Ascending aorta (tissue), 2 donors: ENCODE measurements at places on chromosomes 2 and 18. TPM values are rescaled to one million over a fixed set of nuclear protein-coding genes. Genes with fewer than 3 reads are reported as not detected.

IL36RN gene
- not detected for total RNA-seq

- no peak overlapping the region for H3K4me3 ChIP-seq
- no peaks in the 10 kb centered on the region for H3K4me1 ChIP-seq
- no peaks in the 10 kb centered on the region for H3K36me3 ChIP-seq
Measured at GRCh38 chr2:220493871-220494525, 866.6 kb downstream of the SLC4A3 start.

ACVR2A gene
- 3.9 TPM for total RNA-seq

GRCh38 chr2:105881286-105882136 lies 136.8 kb downstream of the NCK2 start:
- H3K36me3 ChIP-seq: no peaks in the 10 kb centered on the region
- H3K4me3 ChIP-seq: no peak overlapping the region
- no peaks in the 10 kb centered on the region for H3K27me3 ChIP-seq
- no peak for DNase-seq
- peaks cover 39% of the 10 kb centered on the region for H3K4me1 ChIP-seq

WDR35 gene
- total RNA-seq: 2.1 TPM

DNA sequence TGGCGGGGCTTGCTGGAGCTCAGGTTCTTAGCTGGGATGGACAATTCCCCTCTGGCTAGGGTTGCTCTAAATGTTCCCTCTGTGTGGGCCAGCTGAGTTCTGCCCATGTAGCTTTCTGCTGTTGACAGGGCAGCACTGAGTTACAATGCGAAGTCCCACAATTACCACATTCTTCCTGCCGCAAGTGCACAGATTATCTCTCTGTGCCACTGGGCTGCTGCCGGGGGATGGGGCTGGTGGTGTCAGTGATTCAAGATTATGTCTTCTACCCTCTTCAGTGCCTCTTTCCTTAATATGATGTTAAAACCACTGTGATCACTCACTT lies 708.1 kb downstream of the SLC4A3 start:
- H3K27me3 ChIP-seq: no peaks in the 10 kb centered on the region
- H3K27ac ChIP-seq: no peak overlapping the region
- H3K4me3 ChIP-seq: no peak overlapping the region
- no peaks in the 10 kb centered on the region for H3K4me1 ChIP-seq
- no peak for DNase-seq
- H3K36me3 ChIP-seq: no peaks in the 10 kb centered on the region

DNA sequence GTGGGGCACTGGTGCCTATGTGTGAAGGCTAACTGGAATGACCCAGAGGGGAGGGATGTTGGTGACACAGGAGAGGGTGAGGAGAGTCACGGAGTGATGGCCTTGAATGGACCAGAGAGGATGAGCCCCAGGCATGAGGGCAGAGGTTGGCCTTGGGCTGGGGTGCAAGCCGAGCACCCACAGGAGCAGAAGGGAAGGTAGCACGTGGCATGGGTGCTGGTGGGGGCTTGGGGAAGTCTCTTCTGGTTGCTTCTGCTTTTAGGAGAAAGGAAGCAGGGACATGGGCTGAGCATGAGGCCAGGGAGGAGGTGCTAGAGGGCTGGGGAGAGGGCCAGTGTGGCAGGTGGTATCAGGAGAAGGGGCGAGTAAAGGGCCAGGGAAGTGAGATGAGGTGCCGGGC lies 183.8 kb downstream of the DYSF start:
- H3K27me3 ChIP-seq: no peaks in the 10 kb centered on the region
- H3K4me3 ChIP-seq: no peak overlapping the region
- no peaks in the 10 kb centered on the region for H3K4me1 ChIP-seq
- H3K36me3 ChIP-seq: no peaks in the 10 kb centered on the region
- no peak for DNase-seq

DNA sequence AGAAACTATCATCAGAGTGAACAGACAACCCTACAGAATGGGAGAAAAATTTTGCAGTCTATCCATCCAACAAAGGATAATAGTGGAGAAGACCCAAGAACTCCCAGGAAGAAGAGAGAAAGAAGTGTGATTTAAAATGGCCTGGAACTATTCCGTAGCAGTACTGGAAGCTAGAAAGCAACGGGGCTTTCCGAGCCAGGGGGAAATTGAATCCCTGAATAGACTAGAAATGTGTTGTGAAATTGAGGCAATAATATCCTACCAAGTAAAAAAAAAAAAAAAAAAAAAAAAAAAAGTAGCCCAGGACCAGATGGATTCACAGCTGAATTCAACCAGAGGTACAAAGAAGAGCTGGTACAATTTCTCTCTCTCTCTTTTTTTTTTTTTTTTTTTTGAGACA lies 69.3 kb downstream of the FARP2 start:
- DNase-seq: no peak
- H3K27ac ChIP-seq: no peak overlapping the region
- no peaks in the 10 kb centered on the region for H3K4me1 ChIP-seq
- peaks cover 58% of the 10 kb centered on the region for H3K36me3 ChIP-seq

IL18R1 gene
- 1.9 TPM for total RNA-seq

GRCh38 chr18:48915626-48916425 lies 34.9 kb downstream of the SMAD7 start:
- DNase-seq: no peak
- H3K4me3 ChIP-seq: no peak overlapping the region
- H3K36me3 ChIP-seq: peaks cover 17% of the 10 kb centered on the region
- peaks cover 14% of the 10 kb centered on the region for H3K4me1 ChIP-seq

GRCh38 chr2:224196810-224197209 lies 157.7 kb upstream of the SERPINE2 start:
- no peak overlapping the region for H3K4me3 ChIP-seq
- no peak overlapping the region for H3K27ac ChIP-seq
- DNase-seq: no peak

DNA sequence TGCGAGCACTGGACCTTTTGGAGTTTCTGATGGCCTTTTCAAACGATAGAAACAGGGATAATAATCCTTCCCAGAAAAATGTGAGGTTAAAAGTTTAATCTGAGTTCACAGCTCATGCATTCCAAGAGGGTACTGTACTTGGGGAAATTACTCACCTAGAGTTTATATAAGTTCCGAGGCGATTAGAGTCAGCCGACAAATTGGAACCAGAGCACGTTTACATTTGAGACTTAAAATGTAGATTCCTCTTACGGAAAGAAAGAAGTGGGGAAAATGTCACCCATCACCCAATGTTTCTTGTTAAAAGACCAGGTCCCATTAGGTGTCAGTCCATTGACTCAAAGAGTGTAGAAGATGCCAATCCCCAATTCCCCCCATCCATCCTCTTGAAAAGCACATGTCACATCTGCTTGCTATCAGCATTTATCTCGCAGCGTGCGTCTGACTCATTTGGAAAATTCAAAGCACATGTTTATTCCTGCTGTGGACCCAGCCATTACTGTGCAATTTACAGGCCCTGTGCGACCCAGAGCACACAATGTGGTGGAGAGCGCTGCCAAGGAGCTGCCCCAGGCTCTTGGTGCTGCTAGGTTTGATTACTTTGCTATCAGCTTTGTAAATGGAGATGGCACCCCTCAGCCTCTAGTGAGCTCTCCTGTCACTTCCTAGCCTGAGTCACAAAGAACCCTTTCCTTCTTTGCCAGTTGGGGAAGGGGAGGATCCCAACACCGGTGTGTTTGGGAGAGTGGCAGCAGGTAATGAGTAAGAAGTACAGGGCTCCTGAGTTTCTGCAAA lies 104.8 kb downstream of the COLEC12 start:
- H3K27ac ChIP-seq: peak overlapping the region; percentile 12
- H3K4me3 ChIP-seq: no peak overlapping the region
- no peaks in the 10 kb centered on the region for H3K27me3 ChIP-seq
- no peaks in the 10 kb centered on the region for H3K36me3 ChIP-seq

GRCh38 chr2:27581417-27582128 lies 1.3 kb upstream of the ZNF512 start:
- no peak overlapping the region for H3K4me3 ChIP-seq
- peaks cover 17% of the 10 kb centered on the region for H3K4me1 ChIP-seq
- H3K36me3 ChIP-seq: no peaks in the 10 kb centered on the region
- no peak overlapping the region for H3K27ac ChIP-seq

- no peaks in the 10 kb centered on the region for H3K4me1 ChIP-seq
- no peak overlapping the region for H3K27ac ChIP-seq
- no peak overlapping the region for H3K4me3 ChIP-seq
- DNase-seq: no peak
- H3K36me3 ChIP-seq: no peaks in the 10 kb centered on the region
- H3K27me3 ChIP-seq: no peaks in the 10 kb centered on the region
Measured at GRCh38 chr2:13193900-13194299, 477.2 kb downstream of the TRIB2 start.

GRCh38 chr2:122007577-122007976 lies 252.1 kb downstream of the TSN start:
- no peaks in the 10 kb centered on the region for H3K36me3 ChIP-seq
- H3K4me1 ChIP-seq: no peaks in the 10 kb centered on the region

GRCh38 chr2:25587361-25587760 lies 86.0 kb downstream of the DTNB start:
- H3K4me1 ChIP-seq: no peaks in the 10 kb centered on the region
- no peak overlapping the region for H3K4me3 ChIP-seq
- no peaks in the 10 kb centered on the region for H3K27me3 ChIP-seq
- H3K27ac ChIP-seq: no peak overlapping the region

- no peaks in the 10 kb centered on the region for H3K4me1 ChIP-seq
- no peaks in the 10 kb centered on the region for H3K27me3 ChIP-seq
- no peak overlapping the region for H3K4me3 ChIP-seq
Measured at GRCh38 chr2:117360586-117360985, 453.9 kb upstream of the DDX18 start.

DNA sequence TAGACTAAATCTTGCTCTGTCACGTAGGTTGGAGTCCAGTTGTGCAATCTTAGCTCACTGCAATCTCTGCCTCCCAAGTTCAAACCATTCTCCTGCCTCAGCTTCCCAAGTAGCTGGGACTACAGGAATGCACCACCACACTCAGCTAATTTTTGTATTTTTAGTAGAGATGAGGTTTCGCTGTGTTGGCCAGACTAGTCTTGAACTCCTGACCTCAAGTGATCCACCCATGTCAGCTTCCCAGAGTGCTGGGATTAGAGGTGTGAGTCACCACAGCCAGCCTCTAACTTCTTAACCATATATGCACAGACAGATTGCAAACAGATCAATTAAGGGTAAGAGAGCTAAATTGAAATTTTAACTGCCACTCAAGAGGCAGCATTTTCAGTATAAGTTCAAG lies 22.1 kb upstream of the CNGA3 start:
- DNase-seq: no peak
- no peak overlapping the region for H3K4me3 ChIP-seq
- no peaks in the 10 kb centered on the region for H3K36me3 ChIP-seq

DNA sequence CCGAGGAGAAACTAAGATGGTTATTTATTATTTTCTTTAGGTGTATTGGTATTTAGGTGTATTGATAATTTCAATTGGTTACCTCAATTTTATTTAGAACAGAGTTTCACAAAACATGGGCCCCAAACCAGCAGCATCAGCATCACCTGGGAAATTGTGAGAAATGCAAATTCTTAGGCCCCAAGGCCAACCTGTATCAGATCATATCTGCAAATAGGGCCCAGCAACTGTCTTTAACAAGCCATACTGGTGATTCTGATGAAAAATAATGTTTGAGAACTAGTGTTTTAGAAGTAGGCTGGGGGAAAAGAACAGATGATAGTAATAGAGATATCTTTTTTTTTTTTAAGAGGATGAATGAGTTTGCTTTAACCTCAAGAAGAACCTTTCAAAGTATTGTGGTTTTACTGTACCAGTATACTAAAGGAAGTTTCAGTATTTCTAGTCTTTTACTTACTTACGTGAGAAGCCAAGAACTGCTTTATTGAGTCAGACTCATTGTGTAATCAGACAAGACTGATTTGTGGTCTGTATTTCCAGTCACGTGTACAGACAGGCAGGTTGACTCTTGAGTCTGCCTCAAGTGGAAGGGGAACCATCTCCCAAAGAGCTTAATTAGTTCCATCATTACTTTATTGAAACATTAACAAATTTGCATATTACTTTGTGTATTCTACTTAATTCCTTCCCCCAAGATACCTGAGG lies 60.4 kb upstream of the GAREM1 start:
- H3K27ac ChIP-seq: no peak overlapping the region
- no peak for DNase-seq
- H3K4me1 ChIP-seq: no peaks in the 10 kb centered on the region
- H3K36me3 ChIP-seq: no peaks in the 10 kb centered on the region

GRCh38 chr18:71529703-71530303 lies 1014.3 kb downstream of the CBLN2 start:
- no peaks in the 10 kb centered on the region for H3K4me1 ChIP-seq
- no peak overlapping the region for H3K4me3 ChIP-seq
- H3K27ac ChIP-seq: no peak overlapping the region
- DNase-seq: no peak
- no peaks in the 10 kb centered on the region for H3K36me3 ChIP-seq

DNA sequence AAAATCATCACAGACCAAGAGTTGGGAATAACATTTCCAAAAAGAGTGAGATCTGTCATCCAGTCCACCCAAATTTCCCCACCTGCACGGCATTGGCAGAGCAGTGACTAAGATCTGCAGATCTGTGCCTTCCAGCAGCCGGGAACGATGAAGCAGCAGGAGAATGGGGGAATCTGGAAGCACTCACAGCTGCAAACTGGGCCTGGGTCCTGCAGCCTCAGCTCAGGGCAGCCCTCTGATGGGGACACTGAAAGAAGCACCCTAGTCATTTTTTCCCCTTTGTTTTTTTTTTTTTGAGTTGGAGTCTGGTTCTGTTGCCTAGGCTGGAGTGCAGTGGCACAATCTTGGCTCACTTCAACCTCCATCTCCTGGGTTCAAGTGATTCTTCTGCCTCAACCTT lies 4.4 kb upstream of the SAG start:
- H3K4me1 ChIP-seq: no peaks in the 10 kb centered on the region
- no peaks in the 10 kb centered on the region for H3K27me3 ChIP-seq
- H3K36me3 ChIP-seq: no peaks in the 10 kb centered on the region
- H3K27ac ChIP-seq: no peak overlapping the region
- no peak overlapping the region for H3K4me3 ChIP-seq

ERFE gene
- total RNA-seq: 3.3 TPM

GRCh38 chr2:53818854-53819435 lies 32.1 kb downstream of the ERLEC1 start:
- no peaks in the 10 kb centered on the region for H3K4me1 ChIP-seq
- H3K36me3 ChIP-seq: peaks cover 53% of the 10 kb centered on the region
- H3K27me3 ChIP-seq: no peaks in the 10 kb centered on the region
- H3K4me3 ChIP-seq: no peak overlapping the region
- H3K27ac ChIP-seq: no peak overlapping the region
- no peak for DNase-seq

DNA sequence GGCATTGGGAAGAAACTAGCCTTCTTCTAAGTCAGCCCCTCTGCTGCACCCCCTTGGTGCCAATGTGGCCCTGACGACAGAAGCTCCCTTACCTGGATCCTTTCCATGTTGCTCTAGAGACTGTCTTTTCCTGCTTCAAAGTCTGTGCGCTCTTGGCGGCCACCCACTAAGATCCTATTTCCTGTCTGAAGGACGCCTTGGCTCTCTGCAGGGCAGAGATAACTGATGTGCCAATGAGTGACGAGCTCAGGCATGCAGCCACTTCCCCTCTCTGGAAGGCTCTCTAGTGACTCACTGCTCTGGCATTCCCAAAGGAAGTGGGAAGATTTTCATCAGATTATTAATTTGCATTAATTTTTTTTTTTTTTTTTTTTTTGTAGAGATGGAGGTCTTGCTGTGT lies 273.5 kb downstream of the CDH20 start:
- DNase-seq: no peak
- no peaks in the 10 kb centered on the region for H3K36me3 ChIP-seq
- H3K27me3 ChIP-seq: no peaks in the 10 kb centered on the region
- peaks cover 6% of the 10 kb centered on the region for H3K4me1 ChIP-seq
- peak overlapping the region; percentile 55 for H3K4me3 ChIP-seq
